ENCODE measurements at places on chromosomes 6 and 20. TPM values are rescaled to one million over a fixed set of nuclear protein-coding genes. Genes with fewer than 3 reads are reported as not detected.

DNA sequence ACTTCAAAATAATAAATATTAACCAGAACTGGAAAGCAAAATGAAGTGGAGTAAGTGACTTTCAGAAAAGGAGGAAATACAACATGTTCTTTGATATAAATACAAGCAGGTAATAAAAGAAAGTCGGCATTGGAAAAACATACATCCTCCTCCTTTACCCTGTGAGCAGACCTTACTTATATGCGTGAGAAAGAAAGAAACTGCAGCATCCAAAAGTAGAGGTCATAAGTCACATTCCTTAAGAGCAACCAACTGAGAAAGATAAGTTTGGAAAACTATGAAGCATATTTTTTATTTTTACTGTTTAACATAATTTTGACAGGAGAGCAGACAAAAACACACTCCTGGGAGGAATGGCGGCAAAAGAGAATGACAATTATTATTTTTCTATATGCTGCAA, 155.5 kb downstream of the HACE1 start:
- DNase-seq: no peak

- DNase-seq: no peak
Measured at GRCh38 chr6:125843593-125843992, 52.8 kb downstream of the NCOA7 start.

Gene TUBB2B
- not detected for total RNA-seq

GRCh38 chr6:167291623-167292300, 647 bp downstream of the UNC93A start:
- no peak for DNase-seq

Gene IL17F
- total RNA-seq: not detected

- peak; percentile 43 for DNase-seq
Measured at GRCh38 chr20:31675828-31676608, 38.3 kb downstream of the COX4I2 start.

GRCh38 chr6:13364842-13365241, 36.5 kb upstream of the TBC1D7 start:
- DNase-seq: no peak

DNA sequence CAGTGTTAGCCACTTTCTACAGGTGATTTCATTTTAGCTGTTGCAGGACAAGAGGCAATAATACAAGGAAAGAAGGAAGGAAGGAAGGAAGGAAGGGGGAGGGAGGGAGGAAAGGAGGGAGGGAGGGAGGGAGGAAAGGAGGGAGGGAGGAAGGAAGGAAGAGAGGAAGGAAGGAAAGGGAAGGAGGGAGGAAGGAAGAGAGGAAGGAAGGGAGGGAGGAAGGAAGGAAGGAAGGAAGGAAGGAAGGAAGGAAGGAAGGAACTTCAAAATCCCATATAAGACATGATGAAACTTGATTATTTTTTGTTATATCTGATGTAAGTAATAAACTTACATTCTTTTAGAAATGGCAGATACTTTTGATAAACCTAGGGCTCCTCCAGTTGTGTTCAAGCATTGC, 83.6 kb downstream of the TFAP2B start:
- DNase-seq: no peak

- no peak for DNase-seq
Measured at GRCh38 chr6:156167016-156167624, 610.1 kb upstream of the ARID1B start.

GRCh38 chr6:118468682-118469465, 79.2 kb upstream of the PLN start:
- no peak for DNase-seq

DNA sequence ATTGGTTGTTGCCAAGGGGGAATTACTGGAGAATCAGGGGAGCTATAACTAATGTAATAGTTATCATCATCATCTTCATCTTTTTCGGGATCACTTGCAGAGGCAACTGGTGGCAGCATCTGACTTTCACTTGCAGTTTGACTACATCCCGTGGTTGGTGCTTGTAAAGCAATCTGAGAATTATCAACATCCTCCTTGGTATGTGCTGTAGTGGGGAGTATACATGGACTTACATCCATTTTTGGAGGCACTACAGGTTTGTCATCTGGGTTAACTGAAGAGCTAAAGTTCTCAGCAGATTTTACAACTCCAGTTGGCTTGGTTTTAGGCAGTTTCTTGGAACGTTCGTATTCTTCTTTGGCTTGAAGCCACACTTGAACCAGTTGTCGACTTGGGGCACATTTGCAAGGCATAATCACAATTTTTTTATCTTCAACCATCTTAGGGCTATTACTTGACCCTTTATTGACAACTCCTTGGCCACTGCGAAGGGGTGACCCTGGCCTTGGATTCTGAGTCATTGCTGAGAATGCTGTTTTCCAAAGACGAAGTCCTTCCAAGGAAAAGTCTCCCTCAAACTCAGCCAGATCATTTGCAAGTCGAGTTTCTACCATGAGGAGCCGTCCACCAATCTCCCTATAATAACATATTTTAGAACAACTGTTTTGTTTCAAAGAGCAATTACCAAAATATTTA, 115.5 kb downstream of the REV3L start:
- no peak for DNase-seq

Gene WFDC5
- total RNA-seq: not detected

Gene HRH3
- not detected for total RNA-seq

GRCh38 chr6:157538168-157538567, 157.2 kb downstream of the ZDHHC14 start:
- DNase-seq: peak; percentile 67

Gene PLCB4
- not detected for total RNA-seq

DNA sequence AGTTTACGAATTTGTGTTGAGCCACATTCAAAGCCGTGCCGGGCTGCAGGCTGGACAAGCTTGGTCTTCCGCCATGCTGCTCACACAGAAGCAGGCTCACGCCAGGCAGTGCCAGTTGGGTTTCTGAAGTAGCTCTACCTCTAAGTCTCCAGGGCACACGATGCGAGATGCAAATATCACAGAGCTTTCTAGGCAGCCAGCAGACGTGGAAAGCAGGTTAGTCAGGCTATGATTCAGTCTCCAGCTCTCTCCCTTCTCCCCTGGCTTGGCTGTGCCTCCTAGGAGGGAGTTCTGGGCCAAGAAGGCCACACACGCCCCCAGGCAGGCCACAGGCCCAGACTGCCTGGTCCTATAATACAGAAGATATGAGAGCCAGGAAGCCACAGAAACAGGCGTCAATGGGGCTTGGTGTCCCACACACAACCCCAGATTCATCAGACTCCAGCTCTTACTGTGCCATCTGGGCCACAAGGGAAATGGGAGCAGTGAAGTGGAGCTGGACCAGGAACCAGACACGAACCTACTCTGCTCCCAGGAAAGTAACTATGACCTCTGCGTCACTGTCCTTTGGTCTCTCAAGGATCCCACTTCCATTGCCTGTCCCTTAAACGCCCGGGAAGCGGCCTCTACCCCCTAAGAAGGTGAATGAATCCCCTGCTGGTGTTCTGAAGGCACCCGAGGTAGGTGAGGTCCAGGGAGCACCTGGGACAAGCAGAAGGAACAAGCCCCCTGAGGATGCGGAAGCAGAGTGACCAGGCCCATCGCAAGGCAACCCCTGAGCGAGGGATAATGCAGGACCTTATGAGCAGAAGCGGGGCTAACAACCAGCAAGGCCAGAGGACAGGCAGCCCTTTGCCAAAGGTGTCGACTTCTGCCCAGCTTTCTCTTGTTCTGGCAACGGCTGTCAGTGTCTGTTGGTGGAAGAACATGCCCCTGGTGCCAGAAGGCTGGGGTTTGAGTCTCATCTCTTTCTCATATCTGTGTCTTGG, 61.2 kb downstream of the GFOD1 start:
- no peak for DNase-seq

Gene MAFB
- total RNA-seq: 1.8 TPM

- DNase-seq: no peak
Measured at GRCh38 chr6:68732423-68732822, 97.3 kb downstream of the ADGRB3 start.

DNA sequence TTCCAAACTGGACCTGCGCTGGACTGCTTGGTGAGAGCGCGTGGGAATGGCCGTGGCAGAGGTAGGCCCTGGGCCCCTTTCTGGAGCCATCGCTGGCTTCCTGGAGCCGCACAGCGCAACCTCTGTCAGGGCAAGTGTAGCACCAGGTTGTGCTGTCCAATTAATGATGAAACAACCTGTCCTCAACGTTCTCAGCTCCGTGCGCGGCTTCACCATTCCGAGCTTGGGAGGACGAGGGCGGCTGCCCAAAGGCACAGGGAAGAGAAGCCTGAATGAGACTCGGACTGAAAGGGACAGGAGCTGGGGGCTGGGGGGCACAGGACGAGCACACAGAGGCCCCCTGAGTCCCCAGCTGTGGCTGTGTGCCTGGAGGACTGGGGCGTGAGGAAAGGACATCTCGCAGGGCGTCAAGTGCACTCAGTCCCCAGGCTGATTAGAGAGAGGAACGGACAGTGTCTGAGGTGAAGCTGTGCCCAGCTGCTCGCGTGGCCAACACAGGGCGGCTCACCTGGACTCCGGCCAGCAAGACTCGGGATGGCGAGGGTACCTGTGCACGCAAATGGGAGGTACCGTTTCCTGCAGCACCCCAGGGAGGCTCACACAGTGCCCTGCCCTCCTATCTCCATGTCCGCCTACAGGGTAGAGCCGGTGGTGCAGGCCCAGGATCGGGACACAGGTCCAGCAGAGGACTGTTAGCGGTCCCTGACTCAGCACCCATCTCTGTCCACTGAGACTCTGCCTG, 403.3 kb downstream of the TAF4 start:
- DNase-seq: no peak

DNA sequence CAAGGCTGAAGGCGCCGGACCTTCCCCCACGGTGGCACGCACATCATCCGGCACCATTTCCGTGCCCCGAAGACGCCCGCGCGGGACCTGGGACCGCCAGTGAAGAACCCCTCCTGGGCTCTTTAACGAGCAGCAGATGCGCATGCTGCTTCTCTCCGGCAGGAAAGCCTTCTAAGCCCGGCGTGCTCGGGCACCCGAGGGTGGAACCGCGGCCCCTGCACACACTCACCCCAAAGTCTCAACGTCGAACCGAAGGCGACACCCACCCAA, 240 bp downstream of the FOXQ1 start:
- DNase-seq: peak; percentile 16

GRCh38 chr6:25244865-25245264, 34.3 kb upstream of the CARMIL1 start:
- DNase-seq: no peak

DNA sequence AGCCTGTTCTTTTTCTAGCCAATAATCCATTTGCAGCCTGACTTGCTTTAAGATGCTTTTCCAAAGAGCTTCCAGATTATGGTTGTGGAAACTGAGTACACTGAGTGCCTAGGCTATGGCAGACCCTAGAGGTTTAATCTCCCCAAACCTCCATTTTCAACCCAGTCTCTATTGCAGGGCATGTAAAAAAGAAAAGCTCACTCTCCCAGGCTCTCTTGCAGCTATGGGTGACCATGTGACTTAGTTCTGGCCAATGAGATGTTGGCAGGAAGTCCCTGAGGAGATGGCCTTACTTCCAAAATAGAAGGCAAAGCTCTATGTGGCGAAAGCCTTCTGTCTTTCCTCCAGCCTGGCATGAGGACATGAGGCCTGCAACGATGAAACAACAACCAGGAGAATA, 3.8 kb downstream of the PDRG1 start:
- DNase-seq: no peak

GRCh38 chr6:28794175-28795002, 129.4 kb downstream of the TRIM27 start:
- peak; percentile 39 for DNase-seq

Gene SLC32A1
- total RNA-seq: not detected

- no peak for DNase-seq
Measured at GRCh38 chr20:58552366-58552934, 37.3 kb upstream of the APCDD1L start.

DNA sequence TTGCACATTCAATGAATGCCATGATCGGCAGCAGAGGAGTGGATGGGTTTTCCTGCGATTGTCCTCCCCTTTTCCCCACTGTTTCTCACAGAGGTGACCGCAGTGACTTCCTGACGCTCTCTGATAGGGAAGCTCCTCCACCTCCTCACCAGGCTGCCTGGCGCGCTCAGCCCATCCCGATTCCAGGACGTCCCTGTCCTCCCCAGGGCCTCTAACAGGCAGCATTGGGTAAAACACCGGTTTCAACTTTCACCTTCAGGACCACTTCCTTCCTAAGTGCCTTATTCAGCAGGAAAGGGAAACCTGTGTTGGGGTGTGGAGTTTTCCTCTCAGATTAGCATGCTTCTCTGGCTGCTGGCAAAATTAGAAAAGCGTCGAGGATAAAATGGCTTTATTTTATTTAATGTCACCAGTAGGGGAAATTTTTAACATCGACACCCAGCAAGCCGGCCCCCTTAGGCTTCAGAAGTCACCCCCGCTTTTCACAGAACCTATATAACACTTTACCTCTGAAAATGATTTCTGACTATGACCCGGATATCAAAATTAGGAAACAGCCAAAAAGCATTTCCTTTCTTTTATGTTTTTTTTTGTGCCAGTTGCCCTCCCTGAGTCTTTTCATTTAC, 570.4 kb upstream of the GJE1 start:
- DNase-seq: no peak

- peak; percentile 55 for DNase-seq
Measured at GRCh38 chr6:5998711-5999687, 7.7 kb downstream of the NRN1 start.

Gene GSTA2
- not detected for total RNA-seq

Data from B cell (primary cell).